ENCODE measurements at places on chromosomes 1 and 21.

DNA sequence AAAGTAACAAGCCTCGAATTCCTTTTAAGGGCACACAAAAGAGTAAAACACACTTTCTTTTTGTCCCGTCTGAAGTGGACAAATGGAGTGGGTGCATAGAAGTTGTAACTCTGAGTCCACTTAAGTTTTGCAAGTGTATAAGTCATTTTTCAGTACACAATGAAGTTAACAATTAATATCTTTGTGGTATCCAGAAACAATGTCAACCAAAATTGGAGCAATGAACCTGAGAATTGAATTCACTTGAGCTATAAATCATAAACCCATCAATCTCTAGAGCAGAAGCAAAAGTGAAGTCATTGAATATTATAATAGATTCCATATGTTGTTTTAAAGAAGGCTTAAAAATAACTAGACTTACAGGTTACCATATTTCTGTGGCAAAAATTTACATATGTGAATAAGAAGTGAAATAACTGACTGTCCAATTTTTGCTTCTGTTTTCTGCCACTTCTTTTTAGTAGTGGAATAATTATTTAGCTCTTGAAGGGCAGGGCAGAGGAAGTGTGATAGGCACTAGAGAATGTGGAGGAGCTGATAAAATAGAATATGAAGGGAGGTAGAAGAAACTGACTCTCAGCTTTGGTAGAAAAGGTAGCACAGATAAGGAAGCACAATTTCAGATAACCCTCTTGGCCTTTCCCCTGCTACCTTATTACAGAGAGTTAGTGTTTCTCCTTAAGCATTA, 73.9 kb upstream of the RGL1 start:
- no peak for DNase-seq

- no peak for DNase-seq
Measured at GRCh38 chr1:159921700-159922504, 3.4 kb downstream of the TAGLN2 start.

DNA sequence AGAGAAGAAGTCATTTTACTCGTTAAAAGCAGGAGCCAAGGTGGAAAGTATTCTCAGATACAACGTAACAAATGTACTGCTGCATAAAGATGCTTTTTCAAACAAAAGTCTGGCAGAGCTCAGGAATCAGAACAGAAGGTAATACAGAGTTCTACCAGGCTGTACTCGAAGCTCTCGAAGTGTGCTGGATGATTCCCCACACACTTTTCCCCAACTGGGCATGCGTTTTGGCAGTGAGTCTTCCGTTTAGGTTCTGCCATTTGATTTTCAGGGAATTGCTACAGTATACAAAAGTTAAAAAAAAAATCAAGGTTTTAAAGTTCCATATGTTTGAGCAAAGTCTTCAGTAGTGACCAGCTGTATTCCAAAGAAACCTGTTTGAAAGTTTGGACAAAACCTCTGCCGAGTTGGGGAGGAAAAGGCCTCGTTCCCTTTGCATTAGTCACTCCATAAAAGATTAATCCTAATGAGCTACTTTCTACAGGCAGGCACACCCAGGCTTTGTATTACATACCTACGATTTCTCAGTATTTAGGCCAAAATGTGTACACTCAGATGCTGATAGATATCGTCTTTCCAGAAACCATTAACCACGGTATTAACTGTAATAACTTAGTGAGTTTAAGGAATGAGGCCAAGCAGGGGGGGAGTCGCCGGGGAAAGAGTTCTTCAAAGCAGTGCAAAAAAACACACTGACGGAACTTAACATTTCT, 477.1 kb downstream of the LMO4 start:
- DNase-seq, result no peak

GRCh38 chr1:231422798-231423309, 767 bp upstream of the EGLN1 start:
- DNase-seq, result no peak

GRCh38 chr1:89710498-89711139, 77.7 kb downstream of the LRRC8C start:
- DNase-seq, result no peak

- no peak for DNase-seq
Measured at GRCh38 chr1:89454845-89455521, 69.6 kb upstream of the LRRC8B start.

- no peak for DNase-seq
Measured at GRCh38 chr1:9061252-9061960, 8.0 kb downstream of the SLC2A5 start.

- no peak for DNase-seq
Measured at GRCh38 chr1:116170721-116171589, 59.8 kb downstream of the MAB21L3 start.

DNA sequence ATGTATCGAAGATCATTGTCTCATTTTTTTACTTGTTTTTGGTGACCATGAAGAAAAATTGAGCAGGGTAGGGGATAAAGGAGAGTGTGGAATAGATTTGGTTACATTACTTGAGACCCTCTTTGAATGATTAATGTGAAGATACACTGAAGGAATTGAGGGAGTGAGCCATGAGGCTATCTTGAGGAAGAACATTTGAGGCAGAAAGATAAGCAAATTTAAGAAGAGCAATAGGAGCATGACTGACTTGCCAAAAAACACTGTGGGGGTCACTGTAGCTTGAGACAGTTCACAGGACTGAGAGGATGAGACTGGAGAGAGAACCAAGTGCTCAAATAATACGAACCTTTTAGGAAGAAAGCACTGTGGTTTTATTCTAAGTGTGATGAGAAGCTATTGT, 43.1 kb upstream of the PTPRC start:
- DNase-seq, result no peak

Data from cortex of kidney (tissue), 1 donor.